ENCODE measurements at places on chromosomes 6 and 20. TPM values are rescaled to one million over a fixed set of nuclear protein-coding genes. Genes with fewer than 3 reads are reported as not detected.

VSX1 gene
- total RNA-seq = not detected

WRNIP1 gene
- total RNA-seq = 51.4 TPM

IRAK1BP1 gene
- 3.8 TPM for total RNA-seq

CCDC170 gene
- total RNA-seq = under 0.01 TPM

PROKR2 gene
- total RNA-seq = not detected

TREM1 gene
- not detected for total RNA-seq

NEDD9 gene
- total RNA-seq = 139 TPM

LGSN gene
- total RNA-seq = not detected

ASIP gene
- not detected for total RNA-seq

MMUT gene
- total RNA-seq = 16.4 TPM

MYB gene
- total RNA-seq = not detected

SLCO4A1 gene
- 5.0 TPM for total RNA-seq

FHL5 gene
- total RNA-seq = not detected

Data from bladder microvascular endothelial cell (primary cell).